H54 (cell line): ENCODE measurements at places on chromosomes 16 and 17.
A peak's percentile ranks its signal among the peaks of the same experiment; 100 is the strongest.

GRCh38 chr16:70156207-70156978, 17.2 kb upstream of the CLEC18C start:
- no peak for DNase-seq

DNA sequence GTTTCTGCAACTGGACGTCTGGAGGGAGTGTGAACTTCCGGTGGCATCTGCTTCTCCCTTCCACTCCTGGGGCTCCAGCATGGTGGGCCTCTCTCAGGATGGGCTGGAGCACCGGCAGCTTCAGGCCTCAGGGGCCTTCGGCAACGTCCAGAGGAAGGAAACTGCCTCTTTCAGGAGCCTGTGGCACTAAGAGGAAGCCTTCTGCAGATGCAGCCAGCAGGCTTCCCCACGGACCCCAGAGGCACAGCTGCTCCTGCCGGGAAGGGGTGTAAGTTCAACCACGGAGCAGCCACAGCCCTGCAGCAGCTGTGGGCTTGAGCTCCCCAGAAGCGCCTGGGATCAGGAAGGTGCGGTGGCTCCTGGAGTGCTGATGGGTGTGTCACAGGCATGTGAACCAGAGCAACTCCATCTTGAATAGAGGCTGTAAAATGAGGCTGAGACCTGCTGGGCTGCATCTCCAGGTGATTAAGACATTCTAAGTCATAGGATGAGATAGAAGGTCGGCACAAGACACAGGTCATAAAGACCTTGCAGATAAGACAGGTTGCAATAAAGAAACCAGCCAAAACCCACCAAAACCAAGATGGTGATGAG, 50.8 kb upstream of the KLHDC4 start:
- no peak for DNase-seq

DNA sequence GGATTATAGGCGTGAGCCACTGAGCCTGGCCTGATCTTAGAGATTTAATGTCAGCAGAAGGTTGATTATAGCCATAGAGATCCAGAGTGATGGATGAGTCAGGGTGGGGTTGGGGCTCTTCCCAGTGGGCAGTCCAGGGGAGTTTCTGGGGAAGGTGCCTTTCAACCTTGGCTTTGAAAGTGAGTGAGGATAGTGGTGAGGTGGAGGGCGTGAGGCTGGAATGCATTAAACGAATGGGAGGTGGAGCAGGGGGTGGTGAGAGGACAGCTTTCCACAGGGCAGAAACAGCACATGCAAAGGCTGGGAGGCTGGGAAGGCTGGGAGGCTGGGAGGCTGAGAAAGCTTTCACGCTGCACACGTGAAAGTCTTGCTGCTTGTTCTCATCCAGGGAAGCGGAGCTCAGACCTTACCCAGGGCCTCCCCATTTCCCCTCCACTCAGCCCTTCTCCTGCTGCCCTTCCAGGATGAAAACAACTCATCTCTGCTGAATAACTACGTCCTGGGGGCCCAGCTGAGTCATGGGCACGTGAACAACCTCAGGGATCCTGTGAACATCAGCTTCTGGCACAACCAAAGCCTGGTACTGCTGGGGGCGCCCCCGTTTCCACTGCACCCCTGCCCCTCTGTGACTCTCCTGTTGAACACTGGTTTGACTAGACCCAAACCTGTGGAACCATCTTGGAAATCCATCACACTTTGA, 22.3 kb downstream of the ADGRG5 start:
- DNase-seq, result peak; percentile 69

DNA sequence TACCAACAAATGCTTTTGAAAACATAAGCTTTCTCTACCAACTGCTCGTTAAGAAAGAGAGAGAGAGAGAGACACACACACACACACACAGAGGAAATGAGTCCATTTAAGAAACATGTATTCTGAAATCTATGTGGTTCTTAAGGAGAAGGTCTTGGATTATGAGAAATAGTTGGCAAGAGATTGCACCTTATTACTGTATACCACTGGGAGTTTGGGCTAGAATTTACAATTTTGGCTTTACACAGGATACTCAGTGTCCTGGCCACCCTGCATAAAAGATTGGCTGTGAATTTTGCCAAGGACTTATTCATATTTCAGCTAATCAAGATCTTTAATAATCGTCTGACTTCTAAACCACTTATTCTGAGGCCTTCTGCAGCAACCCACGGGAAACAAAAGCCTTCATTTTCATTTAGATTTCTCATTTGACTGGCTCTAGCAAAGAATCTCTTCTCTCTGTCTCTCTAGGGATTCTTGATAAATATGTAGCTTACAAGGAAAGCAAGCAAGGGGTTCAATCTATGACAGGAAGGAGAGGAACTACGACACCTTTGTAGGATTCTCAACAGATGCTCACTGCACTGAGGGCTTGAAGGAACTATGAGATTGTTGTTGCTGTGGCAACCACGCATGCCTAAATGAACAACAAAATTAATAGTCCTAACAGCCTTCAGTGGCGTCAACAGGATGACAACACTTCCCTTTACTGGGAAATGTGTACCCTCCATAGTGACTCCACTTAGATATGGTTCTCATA, 75.3 kb upstream of the GNAO1 start:
- no peak for DNase-seq

GRCh38 chr16:11429823-11430222, 84.6 kb downstream of the RMI2 start:
- DNase-seq, result no peak

GRCh38 chr16:48271728-48272127, 24.4 kb upstream of the ABCC11 start:
- DNase-seq, result no peak

DNA sequence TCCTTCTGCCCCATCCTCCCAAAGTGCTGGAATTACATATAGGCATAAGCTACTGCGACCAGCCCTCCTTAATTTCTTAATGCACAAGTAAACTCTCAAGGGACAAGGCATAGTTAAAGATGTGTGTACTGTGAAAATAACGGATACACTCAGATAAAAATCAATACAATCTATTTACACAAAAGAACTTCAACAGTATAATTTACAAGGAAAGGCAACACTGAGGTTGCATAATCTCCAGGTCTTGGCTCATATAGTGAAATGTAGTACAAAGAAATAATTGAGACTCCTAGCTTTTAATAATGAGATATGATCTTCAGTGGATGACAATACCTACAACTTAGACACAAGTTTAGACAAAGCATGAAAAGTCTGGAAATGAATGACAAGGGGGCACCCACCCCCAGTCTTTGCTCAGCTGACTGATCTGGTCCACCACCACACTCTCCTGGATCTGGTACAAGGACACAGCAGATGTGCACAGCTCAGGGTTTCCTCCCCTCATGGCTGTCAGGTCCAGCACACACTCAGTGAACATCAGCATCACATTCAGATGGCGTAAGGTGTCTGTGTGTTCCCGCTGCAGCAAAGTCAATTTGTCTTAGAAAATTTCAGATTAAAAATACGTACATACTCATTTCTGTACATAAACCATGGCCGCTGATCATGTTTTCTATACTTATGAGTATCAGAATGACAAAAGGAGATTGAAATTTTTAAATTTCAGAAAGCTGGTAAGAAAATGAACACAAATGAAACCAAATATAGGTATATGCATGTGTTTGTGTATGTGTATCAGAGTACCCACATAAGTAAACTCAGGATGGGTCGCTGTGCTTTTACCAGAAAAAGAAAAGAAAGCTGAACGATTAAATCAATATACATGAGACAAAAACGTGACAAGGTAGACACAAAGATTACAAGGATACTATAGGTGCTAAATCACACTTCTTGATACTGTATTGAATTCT, 33.7 kb upstream of the ALDH3A1 start:
- no peak for DNase-seq
